ENCODE measurements at places on chromosomes 16 and 17.

DNA sequence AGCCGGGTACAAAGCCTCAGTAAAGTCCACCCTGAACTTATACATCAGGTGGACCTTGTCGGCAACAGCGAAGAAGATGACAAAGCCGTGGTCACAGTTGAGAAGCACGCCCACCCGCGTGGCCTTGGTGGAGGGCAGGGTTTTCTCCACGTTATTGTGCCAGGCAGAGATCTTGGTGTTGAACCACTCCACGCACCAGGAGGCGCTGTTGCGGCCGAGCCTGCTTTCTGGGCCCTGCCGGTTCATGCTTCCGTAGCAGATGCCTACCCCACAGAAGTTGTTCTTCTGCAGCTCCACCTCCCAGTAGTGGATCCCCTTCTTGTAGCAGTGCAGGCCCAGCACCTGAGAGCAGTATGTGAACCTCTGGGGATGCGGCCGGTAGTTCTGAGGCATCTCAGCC, 22.1 kb downstream of the TRIM25 start:
- DNase-seq = no peak

DNA sequence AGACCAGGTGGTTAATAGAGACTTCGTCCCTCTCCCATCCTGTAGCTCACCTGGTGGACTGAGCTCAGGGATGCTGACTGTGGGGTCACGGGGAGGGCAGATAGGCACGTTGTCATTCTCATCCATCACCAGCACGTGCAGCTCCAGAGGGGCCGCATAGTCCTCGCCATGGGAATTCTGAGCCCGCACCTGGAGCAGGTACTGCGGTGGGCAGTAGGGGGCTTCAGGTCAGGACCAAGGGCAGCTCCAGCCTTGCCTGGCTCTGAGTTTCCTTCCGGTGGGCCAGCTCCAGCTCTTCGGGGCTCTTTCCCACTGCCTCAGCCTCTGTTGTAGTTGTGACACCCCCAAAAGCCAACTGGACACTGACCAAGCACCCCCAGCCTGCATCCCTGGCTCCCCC, 5.6 kb downstream of the CDH16 start:
- DNase-seq = no peak

- no peak for DNase-seq
These were observed 30.1 kb downstream of the DNAH2 start for GRCh38 chr17:7747635-7748071.

DNA sequence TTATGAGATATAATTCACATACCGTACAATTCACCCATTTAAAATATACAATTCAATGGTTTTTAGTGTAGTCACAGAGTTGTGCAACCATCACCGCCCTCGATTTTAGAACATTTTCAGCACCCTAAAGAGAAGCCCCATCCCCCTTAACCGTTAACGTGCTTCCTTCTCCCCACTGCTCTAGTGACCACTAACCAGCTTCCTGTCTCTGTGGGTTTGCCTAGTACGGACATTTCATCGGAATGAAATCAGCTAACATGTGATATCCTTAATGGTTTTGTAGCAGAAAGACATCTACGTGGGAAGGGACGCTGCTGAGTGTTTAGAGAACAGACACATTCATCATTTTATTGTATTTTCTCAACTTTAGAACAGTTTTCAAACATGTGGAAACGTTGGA, 80.8 kb upstream of the HSBP1 start:
- no peak for DNase-seq

- peak; percentile 63 for DNase-seq
These were observed 293.3 kb downstream of the CEP112 start for GRCh38 chr17:65898651-65899050.

GRCh38 chr17:74937064-74938051, 1.7 kb downstream of the OTOP3 start:
- DNase-seq = no peak

GRCh38 chr16:86012221-86012620, 113.3 kb downstream of the IRF8 start:
- no peak for DNase-seq

DNA sequence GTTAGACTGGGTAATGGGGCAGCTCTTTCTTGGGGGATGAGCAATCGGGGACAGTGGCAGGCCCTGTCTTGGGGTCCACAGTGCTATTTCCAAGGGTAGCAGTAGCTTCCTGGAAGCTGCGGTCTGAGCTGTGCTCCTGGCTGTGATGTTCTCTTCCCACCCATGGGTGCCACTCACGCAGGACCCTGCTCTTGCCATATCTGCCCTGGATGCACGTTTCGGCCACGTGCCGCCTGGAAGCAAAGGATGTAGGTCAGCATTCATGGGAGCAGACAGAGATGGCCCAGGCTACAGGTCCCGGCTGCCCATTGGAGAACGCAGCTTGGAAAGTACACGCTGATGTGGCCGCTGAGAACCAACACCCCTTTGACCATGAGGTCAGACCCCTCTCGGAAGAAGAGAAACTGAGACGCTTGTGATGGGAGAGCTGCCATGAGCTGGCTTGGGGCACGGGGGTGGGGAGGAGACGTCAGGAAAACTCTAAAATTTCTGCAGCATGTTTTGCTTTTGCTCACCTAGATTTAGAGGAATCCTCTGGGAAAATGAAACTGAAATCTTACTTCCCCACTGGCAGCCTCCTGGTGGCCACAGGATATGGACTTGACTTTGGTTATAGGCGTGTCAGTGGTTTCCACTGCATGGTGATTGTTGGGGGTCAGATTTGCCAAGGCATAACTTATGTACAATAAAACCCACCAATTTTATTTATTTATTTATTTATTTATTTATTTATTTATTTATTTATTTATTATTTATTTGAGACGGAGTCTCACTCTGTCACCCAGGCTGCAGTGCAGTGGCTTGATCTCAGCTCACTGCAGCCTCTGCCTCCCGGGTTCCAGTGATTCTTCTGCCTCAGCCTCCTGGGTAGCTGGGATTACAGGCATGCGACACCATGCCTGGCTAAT, 36.2 kb upstream of the IRF8 start:
- no peak for DNase-seq

DNA sequence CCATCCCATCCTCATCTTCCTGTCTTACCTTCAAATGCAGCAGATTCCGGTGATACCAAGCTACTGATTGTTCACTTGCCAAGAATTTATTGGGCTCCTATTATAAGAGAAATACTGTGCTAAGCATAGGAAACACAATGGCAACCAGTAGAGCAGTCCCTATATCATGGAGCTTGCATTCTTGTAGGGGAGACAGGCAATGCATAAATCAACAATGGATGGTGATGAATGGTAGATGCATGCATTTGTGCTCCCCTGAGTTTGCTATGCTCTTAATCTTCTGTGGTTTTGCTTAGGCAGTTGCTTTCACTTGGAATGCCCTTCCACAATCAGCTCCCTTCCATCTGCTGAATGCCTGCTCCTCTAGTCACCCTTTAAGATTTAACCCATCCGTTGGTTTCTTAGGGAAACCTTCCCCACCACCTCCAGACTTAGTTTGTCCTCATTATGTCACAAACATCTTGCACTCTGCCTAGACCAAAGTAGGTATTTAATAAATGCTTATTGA, 200.2 kb upstream of the TOX3 start:
- DNase-seq = no peak

DNA sequence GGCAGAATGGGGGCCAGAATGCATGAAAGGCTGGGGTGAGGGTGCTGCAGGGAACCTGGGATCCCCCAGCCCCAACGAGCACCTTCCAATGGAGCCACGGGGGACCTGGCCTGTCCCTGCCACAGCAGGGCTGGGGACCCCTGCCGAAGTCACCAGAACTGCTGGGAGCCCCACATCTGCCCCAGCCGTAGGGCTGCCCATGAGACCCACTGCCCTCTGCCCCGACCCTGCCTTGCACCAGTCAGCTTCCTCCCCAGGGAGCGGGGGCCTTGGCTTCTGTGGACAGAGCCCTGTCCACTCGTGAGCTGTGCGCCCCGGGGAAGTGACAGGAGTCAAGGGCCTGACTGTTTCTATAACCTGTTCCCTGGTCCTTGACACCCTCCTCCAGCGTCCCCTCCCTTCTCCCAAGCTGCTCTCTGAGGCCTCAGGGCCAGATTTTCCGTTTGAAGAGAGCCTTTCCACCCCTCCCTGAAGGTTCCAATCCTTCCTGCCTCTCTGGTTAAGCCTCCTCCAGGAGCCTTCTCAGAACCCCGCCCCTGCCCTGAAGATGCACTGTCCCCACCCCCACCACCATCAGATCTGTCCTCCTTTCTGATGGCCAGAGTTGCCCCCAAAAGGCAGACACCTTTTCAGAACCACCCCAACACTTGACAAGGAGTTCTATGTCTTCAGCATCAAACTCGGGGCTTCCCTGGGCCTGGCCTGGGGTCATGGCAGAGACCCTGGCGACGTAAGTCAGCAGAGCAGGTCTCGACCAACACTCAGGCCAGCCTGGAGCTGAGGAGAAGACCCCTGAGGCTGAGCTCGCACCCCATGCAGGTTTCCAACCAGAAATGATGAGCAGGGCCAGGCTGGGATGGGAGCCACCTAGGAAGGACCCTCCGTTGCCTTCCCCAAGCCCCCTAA, 10.7 kb upstream of the PRR29 start:
- DNase-seq = no peak

DNA sequence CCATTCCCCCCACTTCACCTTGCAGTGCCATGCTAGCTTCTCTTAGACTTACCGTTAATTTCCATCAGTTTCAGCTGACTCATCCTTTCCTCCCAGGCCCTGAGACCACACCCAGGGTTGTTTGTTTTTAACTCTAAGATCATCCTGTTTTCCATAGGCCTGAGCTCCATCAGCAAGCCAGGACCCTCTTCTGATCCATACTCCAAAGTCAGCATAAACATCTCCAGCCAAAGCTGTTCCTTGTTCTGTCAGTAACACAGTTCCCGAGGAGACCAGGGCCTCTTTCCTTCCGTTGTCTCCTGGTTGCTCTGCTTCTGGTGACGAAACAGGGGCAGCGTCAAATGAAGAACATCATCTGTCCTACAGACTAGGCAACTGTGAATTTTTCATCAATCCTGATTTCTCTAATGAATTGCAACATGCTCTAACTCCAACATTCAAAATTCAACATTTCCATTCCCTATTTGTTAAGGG, 83.8 kb upstream of the HNF1B start:
- no peak for DNase-seq

- no peak for DNase-seq
These were observed 13.2 kb upstream of the NUP93 start for GRCh38 chr16:56716761-56717160.

- DNase-seq = no peak
These were observed 43.4 kb upstream of the PRSS54 start for GRCh38 chr16:58338205-58338604.

- DNase-seq = no peak
These were observed 232.6 kb upstream of the IRX3 start for GRCh38 chr16:54519161-54519695.

GRCh38 chr17:75691801-75692626, 24.9 kb downstream of the SAP30BP start:
- DNase-seq = no peak

GRCh38 chr17:13864521-13864920, 204.8 kb upstream of the COX10 start:
- DNase-seq = no peak

GRCh38 chr16:49409121-49409520, 35.5 kb downstream of the C16orf78 start:
- DNase-seq = no peak

DNA sequence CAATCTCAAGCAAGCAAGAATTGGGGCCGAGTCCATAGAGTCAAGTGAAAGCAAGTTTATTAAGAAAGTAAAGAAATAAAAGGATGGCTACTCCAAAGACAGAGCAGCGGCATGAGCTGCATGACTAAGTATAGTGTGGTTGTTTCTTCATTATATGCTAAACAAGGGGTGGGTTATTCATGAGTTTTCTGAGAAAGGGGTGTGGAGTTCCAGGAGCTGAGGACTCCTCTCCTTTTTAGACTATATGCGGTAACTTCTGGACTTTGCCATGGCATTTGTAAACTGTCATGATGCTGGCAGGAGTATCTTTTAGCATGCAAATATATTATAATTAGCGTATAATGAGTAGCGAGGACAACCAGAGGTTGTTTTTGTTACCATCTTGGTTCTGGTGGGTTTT, 819.9 kb downstream of the KCNJ2 start:
- no peak for DNase-seq

GRCh38 chr17:68570526-68570925, 30.6 kb downstream of the FAM20A start:
- no peak for DNase-seq

DNA sequence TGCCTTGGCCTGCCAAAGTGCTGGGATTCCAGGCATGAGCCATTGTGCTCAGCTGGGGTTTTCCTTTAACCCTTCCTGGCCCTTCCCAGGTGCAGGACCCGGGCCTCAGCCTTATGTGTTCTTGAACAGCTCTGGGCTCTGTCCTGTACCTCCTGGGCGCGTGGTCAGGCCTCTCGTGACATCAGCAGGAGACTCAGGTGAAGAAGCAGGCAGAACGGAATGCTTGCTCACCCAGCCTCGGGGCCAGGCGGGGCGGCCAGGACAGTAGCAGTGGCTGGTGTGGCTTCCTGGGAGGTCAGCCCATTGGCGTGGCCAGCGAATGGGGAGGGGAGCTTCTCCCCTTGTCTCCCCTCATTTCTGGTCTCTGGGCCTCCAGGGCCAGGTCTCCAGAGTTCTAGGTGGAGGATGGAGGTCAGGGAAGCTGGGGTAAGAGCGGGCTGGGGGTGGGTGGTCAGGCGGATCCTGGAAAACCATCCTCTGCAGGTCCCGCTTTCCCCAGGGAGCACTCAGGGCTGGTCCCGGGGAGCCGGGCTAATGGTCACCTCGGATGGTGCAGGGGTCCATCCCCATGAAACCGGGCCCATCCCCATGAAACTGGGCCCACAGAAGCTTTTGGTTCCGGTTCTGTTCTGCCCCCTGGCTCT, 281.5 kb downstream of the SEC14L1 start:
- DNase-seq = no peak

GRCh38 chr17:55347341-55347740, 74.3 kb downstream of the MMD start:
- DNase-seq = no peak

DNA sequence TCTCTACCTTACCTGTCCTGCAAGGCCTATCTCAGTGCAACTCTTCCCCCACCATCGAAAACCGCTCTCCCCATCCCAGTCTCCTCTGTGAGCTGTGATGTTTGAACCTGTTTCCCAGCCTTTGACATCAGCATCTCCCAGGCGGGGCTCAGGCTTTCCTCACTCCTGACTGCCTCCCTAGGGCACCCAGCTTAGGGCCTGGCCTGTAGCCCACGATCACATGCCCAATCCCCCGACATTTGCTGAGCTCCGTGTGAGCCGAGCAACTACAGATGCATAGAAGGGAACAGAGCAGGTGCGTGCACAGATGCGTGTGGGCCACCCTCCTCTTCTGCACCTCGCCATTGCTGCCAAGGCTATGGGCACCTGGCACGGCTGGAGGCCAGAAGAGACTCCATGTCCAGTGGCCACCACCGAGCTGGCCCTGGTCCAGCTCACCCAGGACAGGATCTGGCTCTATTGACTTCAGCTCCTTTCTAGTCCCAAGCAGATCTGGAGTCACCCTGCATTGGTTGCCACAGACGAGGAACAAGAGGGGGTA, 35.5 kb upstream of the CMIP start:
- no peak for DNase-seq

- no peak for DNase-seq
These were observed 6.8 kb upstream of the ZNF423 start for GRCh38 chr16:49862694-49863093.

GRCh38 chr17:62986549-62986948, 20.5 kb downstream of the TANC2 start:
- DNase-seq = no peak

GRCh38 chr16:15487336-15488284, 53.2 kb downstream of the BMERB1 start:
- no peak for DNase-seq

- DNase-seq = no peak
These were observed 21.9 kb downstream of the ATP2C2 start for GRCh38 chr16:84390131-84390785.

GRCh38 chr16:25689137-25689836, 2.5 kb upstream of the HS3ST4 start:
- no peak for DNase-seq

Measured in NCI-H748 treated with DMSO at 0.1 percent for 48 hours (cell line).